ENCODE measurements at places on chromosomes 5 and 9.
A peak's percentile ranks its signal among the peaks of the same experiment; 100 is the strongest.

DNA sequence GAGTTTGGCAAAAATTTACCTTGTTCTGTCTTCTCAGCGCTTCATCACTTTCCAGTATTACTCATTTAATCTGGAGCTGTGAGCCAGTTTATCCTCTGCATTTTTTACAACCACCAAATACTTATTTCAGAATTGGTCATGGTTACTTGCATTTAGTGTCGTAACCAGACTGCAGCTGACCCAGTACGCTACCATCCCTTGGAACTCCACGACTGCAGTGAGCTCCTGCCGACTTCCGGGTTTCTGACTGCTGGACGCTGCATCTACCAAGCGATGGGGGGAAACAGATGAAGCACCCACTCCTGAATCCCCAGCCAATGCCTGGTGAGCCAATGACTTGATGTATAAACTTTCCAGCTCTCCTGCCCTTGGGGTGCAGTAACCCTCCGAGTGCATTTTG, 174.4 kb upstream of the PRLR start:
- DNase-seq = no peak

DNA sequence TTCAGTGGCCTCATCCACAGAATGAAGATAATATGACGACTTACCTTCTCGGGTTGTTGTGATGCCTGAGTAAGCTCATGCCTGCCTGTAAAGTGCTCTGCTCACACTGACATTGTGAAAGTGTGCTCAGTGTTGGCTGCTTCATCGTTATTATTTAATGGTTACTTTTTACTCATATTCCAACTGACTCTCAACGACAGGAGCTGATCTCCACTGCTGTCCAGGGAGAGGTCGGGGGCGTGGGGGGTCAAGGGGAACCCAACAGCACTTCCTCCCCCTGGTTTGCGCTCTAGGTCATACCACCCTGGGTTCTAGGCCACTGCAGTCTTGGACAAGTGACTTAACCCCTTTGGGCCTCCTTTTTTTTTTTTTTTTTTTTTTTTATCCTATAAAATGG, 52.9 kb upstream of the ANGPTL2 start:
- DNase-seq = no peak

DNA sequence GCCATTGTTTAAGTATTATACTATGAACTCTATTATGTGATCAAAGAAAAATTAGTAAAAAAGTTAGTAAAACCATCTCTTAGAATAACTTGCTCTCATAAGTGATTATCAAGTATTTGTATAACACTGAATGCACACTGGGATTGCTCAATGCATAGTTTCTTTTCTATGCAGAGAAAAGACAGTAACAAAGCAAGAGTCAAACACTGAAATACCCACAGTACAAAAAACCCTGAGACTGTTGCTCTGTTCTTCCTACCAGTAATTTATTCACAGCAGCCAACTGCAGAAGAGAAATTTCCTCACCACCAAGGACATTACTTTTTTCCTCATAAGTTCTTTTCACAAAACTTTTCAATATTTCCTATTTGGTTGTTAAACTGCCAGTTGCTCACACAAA, 634.4 kb downstream of the DTWD2 start:
- DNase-seq = no peak

GRCh38 chr5:136162008-136162407, 29.4 kb downstream of the SMAD5 start:
- DNase-seq = peak; percentile 6

- no peak for DNase-seq
These were observed 31.6 kb downstream of the CSNK1A1 start for GRCh38 chr5:149519601-149520000.

DNA sequence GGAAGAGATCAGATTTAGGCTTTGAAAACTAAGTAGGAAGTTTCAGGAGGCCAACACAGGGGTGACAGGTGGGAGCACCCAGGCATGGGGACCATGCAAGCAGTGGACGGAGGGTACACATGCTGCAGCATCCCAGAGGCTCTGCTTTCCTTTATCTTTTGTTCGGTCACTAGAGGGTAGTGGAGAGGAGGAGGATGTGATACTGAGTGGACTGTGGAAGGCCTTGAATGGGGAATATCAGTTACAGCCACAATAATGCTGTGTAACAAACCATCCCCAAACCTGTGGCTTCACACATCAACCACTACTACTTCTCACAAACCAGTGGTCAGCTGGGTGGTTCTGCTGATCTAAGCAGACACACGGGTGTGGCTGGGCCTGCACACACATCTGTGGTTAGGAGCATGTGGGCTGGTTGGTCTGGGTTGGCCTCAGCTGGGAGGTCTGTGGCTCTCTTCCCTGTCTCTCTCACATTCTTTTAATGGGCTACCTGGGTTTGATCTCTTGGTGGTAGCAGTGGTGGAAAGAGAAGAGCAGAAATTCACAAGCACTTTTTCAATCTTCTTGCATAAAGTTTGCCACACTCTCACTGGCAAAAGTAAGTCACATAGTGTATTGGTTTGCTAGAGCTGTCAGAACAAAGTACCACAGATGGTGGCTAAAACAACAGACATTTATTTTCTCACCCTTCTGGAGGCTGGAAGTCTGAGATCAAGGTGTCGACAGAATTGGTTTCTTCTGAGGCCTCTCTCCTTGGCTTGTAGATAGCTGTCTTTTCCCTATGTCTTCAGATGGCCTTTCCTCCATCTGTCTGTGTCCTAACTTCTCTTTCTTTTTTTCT, 238.7 kb downstream of the AGTPBP1 start:
- no peak for DNase-seq

DNA sequence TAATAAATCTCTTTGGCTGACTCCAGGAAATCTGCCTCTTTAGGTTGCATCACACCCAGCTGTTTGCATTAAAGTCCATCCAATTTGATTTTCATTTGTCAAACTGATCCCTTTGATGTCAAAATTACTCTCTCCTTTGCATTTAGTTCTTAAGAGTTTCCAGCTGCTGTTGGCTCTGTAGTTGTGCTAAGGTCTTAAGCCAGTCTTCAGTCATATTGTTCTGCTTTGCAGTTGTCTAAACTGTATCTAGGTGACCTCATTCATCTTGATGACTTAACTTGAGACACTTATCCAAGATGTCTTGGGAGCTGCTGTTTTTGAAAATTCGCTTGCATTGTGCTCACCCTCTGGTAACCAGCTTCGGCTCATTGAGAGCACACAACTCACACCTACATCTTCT, 386.9 kb upstream of the TLE4 start:
- no peak for DNase-seq
